ENCODE measurements at places on chromosomes 5 and 9. TPM values are rescaled to one million over a fixed set of nuclear protein-coding genes. Genes with fewer than 3 reads are reported as not detected.

The AJM1 gene
- 3.5 TPM for total RNA-seq

The CNTNAP3B gene
- 19.2 TPM for total RNA-seq

The ANKRD34B gene
- not detected for total RNA-seq

The SAP30L gene
- 23.7 TPM for total RNA-seq

The KYAT1 gene
- 7.5 TPM for total RNA-seq

The LTC4S gene
- 0.26 TPM for total RNA-seq
